ENCODE measurements at places on chromosomes 5 and 9. TPM values are rescaled to one million over a fixed set of nuclear protein-coding genes. Genes with fewer than 3 reads are reported as not detected.

The CTSV gene
- total RNA-seq, result not detected

The PKD2L2 gene
- total RNA-seq, result not detected

The OSMR gene
- total RNA-seq, result 33.2 TPM

The C5orf47 gene
- not detected for total RNA-seq

The PPP3R2 gene
- not detected for total RNA-seq

The PCDHA12 gene
- total RNA-seq, result 4.8 TPM

The TAS2R1 gene
- not detected for total RNA-seq

The GNA14 gene
- 6.6 TPM for total RNA-seq

The OR1J2 gene
- total RNA-seq, result not detected

The SURF6 gene
- 23.0 TPM for total RNA-seq

The SAXO1 gene
- 0.11 TPM for total RNA-seq

The NUTM2F gene
- not detected for total RNA-seq

The DOCK2 gene
- 9.2 TPM for total RNA-seq

The GPR151 gene
- not detected for total RNA-seq

The EFNA5 gene
- 2.8 TPM for total RNA-seq

The KIF20A gene
- not detected for total RNA-seq

The PDZD2 gene
- 15.0 TPM for total RNA-seq

The CYLC2 gene
- not detected for total RNA-seq

The SLC6A19 gene
- total RNA-seq, result not detected

The GPR150 gene
- total RNA-seq, result 0.92 TPM

Data from esophagus muscularis mucosa (tissue), 4 donors.